Activated T-cell treated with anti-CD3 and anti-CD28 coated beads, Interleukin-2, amount 50 U/mL, for 4 hours (primary cell): ENCODE measurements at places on chromosomes 12 and 14.

DNA sequence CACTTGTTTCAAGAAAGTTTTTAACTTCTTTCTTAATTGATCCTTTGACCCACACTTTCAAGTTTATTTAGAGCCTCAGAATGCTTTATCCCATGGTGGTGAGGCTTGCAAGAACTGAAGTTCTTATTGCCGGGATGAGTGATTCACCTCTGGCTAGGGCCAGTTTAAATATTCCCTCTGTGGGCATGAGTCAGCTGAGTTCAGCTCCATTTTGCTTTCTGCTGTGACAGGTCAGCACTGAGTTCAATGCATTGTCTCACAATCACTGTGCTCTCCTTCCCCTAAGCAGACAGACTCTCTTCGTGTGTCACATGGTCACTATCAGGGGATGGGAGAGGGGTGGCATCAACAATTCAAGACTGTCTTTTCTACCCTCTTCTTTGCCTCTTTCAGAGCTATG lies 514.6 kb upstream of the FBXO33 start:
- DNase-seq, result no peak

DNA sequence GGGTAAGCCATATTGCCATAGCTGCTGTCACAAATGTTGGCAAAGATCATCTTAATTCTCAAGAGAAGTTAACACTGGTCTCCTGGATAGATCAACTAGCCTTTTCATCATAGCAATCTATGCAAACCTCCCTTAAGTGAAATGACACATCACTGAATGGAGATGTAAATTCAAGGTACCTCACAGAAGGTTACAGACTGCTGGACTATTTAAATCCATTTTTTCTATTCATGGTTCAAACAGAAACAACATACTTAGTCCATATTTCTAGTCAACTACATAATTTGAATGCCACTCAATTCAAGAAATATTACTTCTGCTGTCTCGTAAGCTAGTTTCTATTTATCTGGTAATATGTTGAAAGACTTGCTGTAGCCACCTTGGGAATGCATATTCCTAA lies 748.3 kb downstream of the C12orf50 start:
- no peak for DNase-seq

- no peak for DNase-seq
Measured at GRCh38 chr12:108701779-108702441, 29.4 kb downstream of the CORO1C start.

DNA sequence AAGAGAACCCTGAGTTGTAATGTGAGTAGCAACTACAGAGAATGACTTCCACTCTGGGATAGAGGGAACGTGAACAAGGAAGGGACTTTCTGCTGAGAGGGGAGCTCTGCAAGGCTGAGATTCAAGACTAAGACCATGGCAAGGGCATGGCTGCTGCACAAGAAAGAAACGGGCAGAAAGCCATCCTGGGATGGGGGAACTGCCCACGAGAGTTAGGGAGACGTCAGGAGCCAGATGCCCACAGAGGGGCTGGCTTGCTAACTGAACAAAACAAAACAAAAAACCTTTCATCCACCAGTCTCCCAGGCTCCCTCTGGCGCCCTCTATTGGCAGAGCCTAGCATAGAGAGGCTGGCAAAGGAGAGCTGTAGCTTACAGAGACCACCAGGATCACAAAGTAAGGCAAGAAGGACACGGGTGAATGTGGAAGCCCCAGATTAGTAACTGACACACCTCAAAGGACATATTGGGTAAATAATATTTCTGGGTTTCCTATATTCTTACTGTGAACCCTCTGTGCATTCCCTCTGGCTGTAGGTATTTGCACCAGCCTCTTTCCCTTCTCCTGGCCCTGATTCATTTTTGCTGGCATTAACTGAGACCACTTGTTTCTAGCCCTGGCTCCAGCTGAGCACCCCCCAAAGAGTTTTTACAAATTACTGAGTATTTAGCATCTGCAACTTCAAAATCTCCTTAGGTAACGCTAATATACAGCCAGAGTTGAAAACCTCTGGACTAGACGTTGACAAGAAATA lies 338.3 kb downstream of the EMP1 start:
- no peak for DNase-seq

- no peak for DNase-seq
Measured at GRCh38 chr14:100358396-100358795, 35.3 kb downstream of the SLC25A47 start.

- DNase-seq, result no peak
Measured at GRCh38 chr14:50215416-50215815, 16.0 kb downstream of the SOS2 start.

- DNase-seq, result no peak
Measured at GRCh38 chr12:31818623-31819268, 89.9 kb upstream of the AMN1 start.

DNA sequence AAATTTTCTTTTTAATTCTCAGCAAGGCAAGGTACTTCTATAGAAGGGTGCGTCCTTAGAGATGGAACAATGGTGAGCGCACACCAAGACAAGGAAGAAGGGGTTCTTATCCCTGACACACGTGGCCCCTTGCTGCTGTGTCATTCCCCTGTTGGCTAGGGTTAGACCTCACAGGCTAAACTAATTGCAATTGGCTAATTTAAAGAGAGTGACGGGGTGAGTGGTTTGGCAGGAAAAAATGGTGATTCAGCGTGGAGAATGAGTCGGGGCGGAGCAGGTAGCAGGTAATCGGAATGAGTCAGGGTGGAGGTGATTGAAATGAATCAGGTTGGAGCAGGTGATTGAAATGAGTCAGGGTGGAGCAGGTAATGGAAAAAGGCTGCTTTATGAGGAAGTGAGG lies 36.3 kb upstream of the HECTD1 start:
- no peak for DNase-seq
